CD4-positive, alpha-beta memory T cell (primary cell): ENCODE measurements at places on chromosomes 1 and 21. TPM values are rescaled to one million over a fixed set of nuclear protein-coding genes. Genes with fewer than 3 reads are reported as not detected.

GPR137B gene
- 5.7 TPM for polyA plus RNA-seq

DNA sequence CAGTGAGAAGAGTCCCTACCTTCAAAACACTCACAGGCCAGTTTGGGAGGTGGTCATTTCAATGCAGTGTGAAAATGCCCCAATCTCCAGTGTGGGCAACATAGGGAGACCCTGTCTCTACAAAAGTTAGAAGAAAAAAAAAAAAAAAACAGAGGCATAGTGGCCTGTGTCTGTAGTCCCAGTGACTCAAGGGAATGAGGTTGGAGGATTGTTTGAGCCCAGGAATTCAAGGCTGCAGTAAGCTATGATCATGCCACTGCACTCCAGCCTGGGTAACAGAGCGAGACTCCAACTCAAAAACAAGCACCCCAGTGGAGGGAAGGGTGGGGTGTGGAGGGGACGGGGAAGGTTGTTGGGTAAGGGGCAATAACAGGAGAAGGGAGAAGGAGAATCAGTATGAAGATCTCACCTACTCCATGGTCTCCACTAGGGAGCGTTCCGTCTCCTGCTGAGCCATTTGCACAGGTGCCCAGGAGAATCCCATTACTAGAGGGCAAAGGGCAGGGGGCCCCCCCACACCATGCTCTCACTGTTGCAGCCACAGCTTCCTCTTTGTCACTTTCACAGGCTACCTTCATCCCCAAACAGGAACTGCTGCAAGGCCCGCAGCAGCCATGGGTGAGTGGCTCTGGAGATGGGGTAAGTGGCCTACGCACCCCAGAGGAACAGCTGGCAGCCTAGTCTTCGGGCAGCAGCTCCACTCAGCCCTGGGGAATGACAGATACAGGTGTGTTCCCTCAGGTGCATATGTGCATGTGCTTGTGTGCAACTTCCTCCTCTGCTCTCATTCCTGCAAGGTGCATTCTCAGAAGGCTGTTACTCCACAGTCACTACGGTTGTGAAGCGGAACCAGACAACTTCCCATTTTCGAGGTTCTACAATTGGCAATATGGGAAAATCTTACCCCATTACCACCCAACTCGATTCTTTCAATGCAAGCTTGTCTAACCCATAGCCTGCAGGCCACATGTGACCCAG lies 87.9 kb upstream of the LYST start:
- DNase-seq, result peak; percentile 43

DNA sequence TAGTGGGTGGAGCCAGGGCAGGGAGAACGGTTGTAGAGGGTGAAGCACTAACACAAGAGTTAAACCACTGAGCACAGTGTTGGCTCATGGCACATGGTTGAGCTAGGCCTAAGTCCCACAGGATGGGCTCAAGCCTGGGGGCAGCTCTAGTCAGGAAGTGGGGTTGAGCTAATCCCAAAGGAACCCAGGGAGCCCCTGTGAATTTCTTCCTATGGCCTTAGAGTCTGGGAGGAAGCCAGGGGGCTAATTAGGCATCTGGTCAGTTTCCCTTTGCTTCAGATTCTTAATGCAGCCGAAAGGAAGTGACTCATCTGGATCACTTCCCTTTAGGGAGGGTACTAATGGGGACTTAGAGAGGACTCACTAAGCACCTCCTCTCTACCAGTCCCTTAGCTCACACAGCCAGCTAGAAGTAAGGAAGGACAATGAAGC lies 10.1 kb downstream of the CFAP45 start:
- no peak for DNase-seq

GRCh38 chr1:154775621-154776605 lies 94.2 kb downstream of the KCNN3 start:
- no peak for DNase-seq

DNA sequence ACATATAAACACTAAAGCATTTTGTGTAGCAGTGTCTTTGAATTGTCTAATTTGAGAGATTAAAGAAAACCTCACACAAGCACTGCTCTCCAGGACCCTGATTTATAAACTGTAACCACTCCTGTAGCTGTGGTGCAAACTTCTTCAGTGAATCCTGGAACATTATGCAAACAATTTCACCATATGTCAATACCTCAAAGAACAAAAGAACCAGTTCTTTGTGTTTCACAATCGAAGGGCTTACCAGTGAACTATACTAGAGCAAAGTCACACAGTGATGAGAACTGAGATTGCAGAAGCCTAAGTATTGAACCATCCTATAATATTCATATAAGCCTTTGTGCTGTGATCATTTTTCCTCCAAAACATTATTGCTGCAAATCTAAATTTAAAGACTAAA lies 21.5 kb downstream of the DPH5 start:
- no peak for DNase-seq

DNA sequence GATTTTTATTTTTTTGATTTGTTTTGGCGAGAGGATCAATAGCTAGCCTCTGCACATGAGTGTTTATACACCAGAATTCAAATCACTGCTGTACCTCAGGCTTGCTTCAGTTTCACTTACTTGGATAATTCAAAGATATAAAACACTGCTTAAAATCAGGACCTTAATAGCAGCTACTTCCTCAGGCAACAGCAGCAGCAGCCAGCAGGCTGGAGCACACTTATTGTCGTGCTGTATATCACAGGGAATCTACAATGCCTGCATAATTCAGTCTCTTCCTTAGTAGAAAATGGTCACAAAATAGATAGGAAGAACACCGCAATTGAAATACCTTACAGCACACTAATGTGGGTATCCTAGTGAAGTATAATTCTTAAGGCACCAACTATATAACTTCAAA lies 497.3 kb downstream of the NEGR1 start:
- no peak for DNase-seq

DNA sequence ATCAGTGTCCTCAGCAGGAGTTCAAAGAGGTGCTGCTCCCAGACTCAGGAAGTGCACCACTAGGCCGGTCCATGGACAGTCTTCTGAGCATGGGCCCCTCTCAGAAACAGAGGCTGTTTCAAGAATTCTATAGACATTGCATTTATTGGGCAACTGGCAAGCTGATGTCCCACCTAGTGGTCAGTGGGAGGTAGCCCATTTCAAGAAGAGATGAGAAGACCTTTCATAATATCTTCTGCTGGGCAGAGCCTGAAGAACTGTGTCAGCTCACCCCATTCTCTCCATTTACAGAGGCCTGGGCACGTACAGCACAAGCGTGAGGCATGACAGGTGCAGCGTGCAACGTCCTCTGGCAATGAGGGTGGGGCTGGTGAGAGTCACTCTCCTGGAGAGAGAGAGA lies 216.0 kb downstream of the DYRK1A start:
- DNase-seq, result no peak

PLXNA2 gene
- polyA plus RNA-seq, result 0.10 TPM

GRCh38 chr1:103441342-103441741 lies 84.2 kb upstream of the RNPC3 start:
- no peak for DNase-seq

- no peak for DNase-seq
Observed at GRCh38 chr21:42495765-42496119, 282 bp downstream of the RSPH1 start.

GRCh38 chr1:94805912-94806311 lies 14.2 kb upstream of the SLC44A3 start:
- peak; percentile 44 for DNase-seq

DNA sequence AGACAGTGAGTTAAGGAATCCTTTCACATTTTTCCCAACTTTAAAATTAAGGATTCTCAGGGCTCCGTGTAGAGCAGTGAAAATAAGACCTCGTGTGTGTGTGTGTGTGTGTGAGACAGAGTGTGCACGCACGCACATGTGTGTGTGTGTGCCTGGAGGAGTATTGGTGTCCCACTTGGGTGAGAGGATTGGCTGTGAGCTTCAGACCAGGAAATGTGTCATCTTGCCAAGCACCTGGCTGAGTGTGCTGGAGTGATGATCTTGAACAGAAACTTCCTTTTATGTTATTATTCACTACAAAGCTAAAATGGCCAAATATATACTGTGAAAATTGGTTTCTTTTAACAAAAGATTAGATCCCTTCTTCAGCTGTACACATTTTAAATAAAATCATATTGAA lies 35.2 kb upstream of the NTPCR start:
- DNase-seq, result no peak

SLC16A4 gene
- 0.73 TPM for polyA plus RNA-seq

DNA sequence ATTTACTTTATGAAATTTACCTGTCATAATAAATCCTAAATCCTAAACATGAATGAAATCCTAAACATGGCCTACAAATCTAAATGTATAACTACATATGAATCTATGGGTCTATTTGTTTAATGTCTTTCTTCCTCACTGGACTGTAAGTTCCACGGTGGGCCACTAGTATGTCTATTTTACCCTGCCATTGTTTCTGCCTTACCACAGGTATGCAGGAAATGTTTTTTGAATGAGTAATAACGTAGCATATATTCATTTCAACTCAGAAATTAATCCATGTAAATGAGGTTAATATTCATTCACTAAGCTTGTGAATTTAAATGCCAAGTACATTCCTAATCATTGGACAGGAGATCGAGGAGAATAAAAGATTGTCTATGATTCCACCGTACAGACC lies 35.3 kb downstream of the B3GALNT2 start:
- DNase-seq, result no peak

BSND gene
- not detected for polyA plus RNA-seq

GRCh38 chr1:234149217-234149616 lies 224.0 kb upstream of the COA6 start:
- DNase-seq, result no peak

- no peak for DNase-seq
Observed at GRCh38 chr1:159000625-159001024, 9.1 kb upstream of the IFI16 start.

DNA sequence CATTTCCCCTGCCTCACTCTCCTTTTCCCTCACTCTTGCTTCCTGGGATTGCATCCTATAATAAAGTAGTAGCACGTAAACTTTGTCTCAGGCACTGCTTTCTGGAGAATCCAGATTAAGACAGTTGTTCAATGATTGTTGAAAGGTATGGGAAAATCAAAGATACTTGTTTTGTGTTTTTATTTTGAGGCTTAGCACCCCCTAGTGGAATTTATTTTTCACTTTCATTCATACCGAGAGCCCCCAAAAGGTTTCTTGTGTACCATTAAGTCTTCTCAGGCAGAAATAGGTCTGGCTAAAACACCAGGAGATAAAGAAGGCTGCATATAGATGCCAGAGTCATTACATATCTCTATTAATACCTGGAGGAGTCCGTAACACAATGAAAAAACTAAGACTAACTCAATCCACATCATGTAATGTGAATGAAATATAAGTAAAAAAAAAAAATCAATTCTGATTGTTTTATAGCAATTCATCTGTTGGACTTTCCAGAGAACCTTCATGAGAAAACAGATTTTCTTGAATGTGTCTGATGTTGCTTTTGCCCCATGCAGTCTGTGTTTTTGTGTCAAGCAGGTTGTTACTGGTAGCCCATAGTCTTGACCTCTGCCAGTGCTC lies 103.5 kb downstream of the RPE65 start:
- DNase-seq, result no peak

DNA sequence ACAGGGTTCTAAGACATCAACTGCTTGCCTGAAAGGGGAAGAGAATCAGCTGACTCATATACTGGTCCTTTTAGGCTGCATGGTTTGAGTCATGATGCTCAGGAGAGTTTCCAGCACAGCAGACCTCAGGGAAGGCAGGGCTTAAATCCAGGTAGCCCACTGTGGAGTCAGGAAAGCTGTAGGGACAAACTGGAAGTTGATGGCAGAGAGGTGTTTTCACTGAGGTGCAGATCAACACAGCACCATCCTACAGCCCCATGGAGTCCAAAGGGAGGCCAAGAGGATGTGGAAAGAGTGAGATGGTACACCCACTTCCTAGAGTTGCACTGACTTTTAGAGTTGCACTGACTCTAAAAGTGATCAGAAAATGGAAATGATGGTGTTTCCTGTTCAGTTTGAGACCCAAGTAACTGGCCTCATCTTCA lies 252.4 kb upstream of the DUSP10 start:
- no peak for DNase-seq

DNA sequence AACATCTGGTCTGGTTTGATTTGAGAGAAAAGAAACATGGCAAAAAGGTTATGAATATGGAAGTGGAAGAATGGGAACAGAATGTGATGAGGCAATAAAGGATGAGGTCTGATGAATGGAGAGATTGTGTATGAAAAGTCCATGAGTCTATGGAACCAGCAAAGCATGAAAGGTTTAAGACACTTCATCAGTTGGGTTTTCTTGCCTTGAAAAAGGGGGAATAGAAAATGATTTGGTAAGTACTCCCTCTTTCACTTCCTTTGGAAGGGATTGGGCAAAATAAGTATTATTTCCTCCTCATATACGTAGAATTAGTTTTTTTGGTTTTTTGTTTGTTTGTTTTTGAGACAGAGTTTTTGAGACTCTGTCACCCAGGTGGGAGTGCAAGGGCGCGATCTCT lies 155.8 kb downstream of the TRIM33 start:
- no peak for DNase-seq

DNA sequence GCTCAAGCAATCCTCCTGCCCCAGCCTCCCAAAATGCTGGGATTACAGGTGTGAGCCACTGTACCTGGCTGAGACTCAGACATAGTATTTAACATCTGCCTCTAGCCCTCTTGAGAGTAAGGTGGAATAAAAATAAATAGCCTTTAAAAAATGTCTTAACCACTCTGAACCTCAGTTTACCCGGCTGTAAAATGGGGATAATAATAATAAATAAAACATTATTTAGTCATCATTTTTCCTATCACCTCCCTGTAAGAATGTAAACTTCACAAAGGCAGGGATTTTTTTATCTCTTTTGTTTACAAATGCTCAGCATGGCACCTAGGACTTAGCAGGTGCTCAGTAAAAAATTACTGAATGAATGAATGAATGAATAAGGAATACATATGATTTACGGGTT lies 17.2 kb downstream of the EPHB2 start:
- no peak for DNase-seq

DNA sequence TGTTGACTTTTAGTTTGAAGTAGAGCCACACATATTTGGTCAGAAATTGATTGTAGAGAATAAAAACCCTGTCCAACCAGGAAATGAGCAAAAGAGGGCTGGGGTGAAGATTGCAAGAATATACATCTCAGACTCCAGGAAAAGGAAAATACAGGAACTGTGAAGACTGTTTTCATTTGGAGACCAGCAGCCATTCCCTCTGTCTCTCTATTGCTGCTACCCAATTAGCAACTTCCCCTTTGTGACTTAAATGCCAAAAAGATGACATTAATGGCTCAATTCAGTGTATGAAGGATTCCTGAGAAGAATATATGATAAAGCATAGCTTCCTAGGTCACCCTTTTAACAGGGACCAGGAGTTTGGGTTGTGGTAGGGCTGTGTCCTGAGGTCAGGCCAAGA lies 31.6 kb upstream of the CEP350 start:
- DNase-seq, result no peak

CRYZL1 gene
- 38.8 TPM for polyA plus RNA-seq

IQGAP3 gene
- polyA plus RNA-seq, result not detected

DNA sequence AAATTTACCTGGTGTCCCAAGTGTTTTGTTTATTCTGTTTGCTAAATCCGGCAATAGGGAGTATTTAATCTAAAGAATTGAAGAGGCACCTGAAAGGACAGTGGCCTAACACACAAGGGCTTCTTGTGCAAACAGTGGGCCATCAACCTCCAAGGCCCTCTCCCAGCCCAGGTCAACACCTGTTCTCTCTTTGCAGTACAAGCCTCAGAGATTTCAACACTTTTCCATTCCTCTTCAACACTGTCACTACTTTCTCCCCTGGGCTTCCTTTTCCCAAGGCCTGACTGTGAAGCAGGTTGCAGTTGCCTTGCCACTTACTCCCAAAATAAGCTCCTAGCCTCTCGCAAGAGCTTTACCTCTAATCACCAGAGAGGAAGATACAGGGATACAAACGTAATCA lies 3.2 kb upstream of the SNAPIN start:
- no peak for DNase-seq
